ENCODE measurements at places on chromosomes 7 and 10.

DNA sequence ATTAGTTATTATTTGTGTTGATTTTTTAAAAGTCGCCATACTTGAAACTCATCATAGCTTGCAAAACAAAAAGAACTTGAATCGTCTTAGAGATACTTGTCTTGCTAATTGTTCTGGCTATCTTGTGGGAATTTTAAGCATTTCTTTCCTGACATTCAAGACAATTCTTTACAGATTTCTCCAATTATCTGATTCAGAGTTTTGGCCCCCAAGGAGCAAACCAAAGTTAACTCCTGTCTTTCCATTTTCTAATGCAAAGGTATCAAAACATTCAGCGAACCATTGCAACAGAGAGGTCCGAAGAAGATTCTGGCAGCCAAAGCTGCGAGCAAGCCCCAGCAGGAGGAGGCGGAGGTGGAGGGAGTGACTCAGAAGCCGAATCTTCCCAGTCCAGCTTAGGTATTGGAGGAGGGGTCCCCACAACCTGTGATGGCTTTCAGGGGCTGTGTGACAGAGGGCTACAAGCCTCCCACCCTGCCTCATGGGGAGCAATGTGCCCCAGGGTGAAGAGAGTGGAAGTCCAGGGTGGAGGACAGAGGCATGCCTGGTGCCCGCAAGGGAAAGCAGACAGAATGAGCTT is 119.4 kb upstream of the STK17A start:
- DNase-seq, result no peak

GRCh38 chr10:45235798-45236220 is 79.6 kb downstream of the OR13A1 start:
- peak; percentile 40 for DNase-seq

DNA sequence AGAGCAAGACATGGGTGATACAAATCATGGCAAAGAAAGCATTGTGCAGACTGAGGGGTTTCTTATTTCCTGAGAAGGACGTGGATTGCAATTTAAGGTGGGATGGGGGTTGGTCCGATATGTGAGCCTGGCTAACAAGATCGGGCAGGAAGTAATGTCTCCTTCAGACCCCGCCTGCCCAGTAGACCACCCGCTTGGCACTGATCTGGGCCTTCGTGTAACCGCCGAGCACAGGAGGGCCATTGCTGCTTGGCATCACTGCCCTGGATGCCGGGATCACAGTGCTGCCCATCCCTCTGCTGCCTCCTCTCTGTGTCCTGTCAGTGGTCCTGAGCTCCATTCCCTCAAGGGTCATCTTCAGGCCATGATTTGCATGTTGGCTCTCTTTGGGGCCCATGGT is 214.6 kb upstream of the ZNF32 start:
- DNase-seq, result no peak

- DNase-seq, result peak; percentile 88
These were observed 599.6 kb downstream of the INHBA start for GRCh38 chr7:41103331-41103730.

DNA sequence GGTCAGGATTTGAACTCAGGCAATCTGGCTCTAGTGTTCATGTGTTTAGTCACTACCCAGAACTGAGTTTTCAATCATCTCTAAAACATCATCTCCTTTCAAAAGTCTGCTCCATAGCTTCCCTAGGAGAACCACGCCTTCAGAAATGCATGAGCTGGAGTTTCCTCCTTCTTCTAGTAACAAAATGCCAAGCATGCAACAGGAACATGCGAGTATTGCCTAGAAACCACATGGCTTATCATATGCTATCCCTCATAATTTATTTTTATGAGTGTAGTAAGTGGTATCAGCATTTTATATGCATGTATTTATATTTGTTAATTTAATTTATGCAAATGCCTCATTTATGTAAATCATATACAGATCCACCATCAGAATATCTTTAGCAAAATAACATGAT is 170.9 kb downstream of the RAB11FIP2 start:
- DNase-seq, result no peak

All from EH (cell line).